Stimulated activated CD8-positive, alpha-beta memory T cell treated with anti-CD3 and anti-CD28 coated beads, Interleukin-7, amount 100 ng/mL, for 1 hour (primary cell): ENCODE measurements at places on chromosomes 12 and 14.

DNA sequence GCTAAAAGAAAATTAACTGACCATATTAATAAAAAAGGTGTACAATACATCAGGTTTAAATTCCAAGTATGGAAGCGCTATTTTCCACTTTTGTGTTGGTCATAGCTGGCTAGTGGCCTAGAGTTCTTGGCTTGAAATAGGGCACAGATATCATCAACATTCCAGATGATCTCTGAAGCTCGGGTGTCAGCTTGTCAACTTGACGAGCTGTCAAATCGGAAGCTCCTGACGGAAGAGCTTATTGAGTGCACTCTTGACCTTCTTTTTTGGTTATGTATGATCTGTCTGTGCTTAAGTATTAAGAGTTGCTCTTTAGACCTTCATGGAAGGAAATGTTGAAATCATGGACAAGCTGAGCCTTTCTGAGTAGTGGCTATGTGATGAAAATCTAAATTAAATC is 177.9 kb downstream of the APAF1 start:
- DNase-seq, result no peak

GRCh38 chr12:91331371-91331770 is 148.8 kb upstream of the DCN start:
- no peak for DNase-seq

DNA sequence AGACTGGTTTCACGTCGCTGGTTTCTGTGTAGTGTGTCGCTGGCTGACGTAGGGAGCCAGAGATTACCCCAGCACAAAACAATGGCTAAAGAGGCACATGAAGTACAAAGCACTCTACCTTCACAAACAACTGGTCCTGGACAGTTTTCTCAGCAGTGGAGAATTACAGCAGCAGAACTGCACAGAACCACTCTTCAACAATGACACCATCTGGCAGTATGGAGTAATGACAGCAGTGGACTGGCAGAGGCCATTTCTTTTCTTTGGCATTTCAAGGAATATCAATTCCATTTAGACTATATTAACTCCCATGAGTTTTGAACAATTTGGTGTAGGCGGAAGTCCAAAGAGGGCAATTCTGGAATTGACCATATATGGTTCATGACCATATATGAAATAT is 1074.1 kb downstream of the AACS start:
- DNase-seq, result no peak

DNA sequence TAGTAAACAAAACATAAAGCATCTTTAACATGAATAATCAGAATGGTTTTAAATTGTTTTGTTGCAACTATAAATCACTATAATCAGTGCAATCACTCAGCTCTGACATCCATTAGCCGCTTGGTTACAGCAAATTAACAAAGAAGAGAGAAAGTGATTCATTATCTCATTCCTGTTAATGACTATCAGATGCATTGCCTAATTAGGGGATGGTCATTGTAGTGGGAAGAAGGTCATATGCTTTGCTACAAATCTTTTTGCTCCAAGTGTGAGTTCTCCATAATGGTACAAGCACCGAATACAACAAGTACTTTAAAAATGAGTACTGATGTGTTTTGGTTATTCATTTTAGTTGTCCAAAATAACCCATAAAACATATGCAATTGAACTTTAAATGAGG is 272.0 kb downstream of the AKAP6 start:
- no peak for DNase-seq

DNA sequence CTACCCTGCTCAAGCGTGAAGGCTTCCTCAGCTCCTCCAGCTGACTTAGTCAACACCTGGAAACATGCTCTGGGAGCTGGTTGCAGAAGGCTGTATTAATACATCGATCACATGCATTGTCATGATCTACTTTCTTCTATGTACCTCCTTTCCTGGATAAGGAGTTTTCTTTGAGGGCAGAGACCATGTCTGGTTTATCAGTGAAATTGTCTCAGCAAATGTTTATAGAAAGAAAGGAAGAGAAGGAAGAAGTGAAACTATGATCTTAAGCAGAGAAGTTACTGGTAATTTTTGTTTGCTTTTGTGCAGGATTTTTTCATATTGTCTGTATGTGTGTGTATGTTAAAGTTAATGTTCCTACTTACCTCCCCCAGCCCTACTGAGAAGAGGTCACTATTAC is 4.5 kb downstream of the DYRK4 start:
- no peak for DNase-seq

DNA sequence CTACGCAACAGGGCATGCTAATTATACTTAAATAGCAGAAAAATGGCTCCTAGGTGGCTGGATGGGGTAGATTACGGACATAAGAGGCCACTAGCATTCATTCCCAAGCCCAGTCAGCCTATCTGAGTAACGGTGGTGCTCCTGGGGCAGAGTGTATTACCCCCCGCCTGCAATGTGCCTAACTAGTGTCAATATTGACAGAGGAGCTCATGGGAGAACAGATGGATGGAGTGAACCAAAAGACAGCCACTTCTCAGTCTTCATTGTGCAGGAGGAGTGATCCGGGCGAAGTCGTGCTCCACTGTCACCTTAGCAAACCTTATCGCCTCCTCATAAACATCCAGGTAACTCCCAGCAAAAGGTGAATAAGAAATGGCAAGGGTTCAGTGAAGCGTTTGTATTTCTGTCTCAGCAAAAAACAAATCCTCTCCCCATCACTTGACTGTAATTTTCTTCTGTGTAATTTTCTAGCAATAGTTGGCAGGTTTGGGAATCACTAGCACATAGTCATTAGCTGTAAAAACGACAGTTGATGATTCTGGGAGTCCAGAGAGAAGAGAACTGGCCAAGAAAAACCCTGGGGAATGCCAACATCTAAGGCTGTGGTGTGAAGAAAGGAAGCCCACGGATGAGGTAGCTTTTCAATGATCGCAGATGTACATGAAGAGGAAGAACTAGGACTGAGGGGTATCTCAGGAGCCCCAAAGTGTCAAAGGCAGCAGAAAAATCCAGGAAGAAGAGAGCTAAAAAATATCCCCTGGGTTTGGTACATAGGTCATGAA is 126.6 kb upstream of the BCL2L14 start:
- no peak for DNase-seq

DNA sequence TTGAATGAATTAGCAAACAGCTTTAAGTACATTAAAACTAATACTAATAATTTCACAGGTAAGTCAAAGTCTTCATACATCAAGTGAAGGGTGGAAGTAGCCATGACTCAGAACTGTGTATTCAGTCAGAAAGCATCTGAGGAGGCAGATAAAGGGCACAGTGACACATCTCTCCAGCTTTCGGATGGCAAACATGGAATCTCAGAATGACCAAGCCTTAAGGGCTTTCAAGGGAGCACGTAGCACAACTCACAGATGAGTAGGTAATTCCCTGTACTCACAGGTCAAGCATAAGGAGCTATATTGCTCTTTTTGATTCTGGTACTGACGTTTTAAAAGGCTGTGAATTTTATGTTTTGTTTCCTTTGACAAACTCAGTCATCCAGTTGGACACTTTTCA is 56.0 kb downstream of the MDGA2 start:
- no peak for DNase-seq

- DNase-seq, result no peak
Measured at GRCh38 chr12:113247123-113248050, 26.1 kb downstream of the TPCN1 start.

GRCh38 chr12:101039848-101040531 is 170.0 kb downstream of the SLC5A8 start:
- no peak for DNase-seq

DNA sequence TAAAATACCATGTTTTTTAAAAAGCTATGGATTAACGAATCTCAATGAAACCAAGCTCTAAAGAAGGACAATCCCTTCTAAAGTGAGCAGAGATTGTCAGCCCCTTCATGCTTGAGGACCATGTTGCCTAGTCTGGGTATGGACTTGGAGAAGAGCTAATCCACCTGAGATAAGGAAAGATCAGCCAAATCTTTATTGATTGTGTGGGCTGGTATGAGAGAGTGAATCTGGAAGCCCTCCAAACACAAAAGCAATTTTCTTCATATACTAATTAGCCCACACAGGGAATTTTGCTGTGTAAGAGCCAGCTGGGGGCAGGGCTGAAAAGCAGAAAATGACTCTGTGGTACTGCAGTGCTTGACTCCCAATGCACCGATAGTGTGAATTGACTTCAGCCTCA is 47.4 kb upstream of the DICER1 start:
- DNase-seq, result no peak

- no peak for DNase-seq
Measured at GRCh38 chr14:97705107-97705506, 907.9 kb downstream of the VRK1 start.
